ENCODE measurements at places on chromosomes 6 and 20. TPM values are rescaled to one million over a fixed set of nuclear protein-coding genes. Genes with fewer than 3 reads are reported as not detected.
A peak's percentile ranks its signal among the peaks of the same experiment; 100 is the strongest.

- DNase-seq = no peak
Observed at GRCh38 chr6:10426781-10427279, 12.0 kb upstream of the TFAP2A start.

Gene ATXN1
- 22.8 TPM for total RNA-seq

Gene TMEM63B
- total RNA-seq = 10.9 TPM

DNA sequence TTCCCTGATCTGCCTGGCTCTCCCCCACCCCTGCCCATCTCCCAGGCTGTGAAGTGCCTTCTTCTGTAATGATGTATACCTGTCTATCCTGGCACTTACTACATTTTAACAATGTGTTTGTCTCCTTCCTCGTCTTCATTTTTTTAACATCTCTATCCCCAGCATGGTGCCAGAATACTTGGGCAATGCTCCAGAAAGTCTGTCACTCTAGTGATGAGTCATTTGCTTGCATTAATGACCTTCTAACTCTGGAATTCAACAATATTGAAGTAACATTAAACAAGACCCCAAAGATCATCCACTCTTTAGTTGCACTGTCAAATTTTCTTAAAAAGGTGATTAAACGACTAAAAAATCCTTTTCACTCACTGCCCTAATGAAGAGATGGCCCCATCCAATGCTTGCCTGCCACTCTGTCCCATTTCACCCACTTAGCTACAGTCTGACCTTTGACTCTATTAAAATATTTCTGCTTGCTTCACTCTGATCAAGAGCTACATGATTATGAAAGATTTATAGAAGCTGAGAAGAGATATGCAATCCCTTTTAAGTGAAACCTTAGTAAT, 7.7 kb upstream of the KLHL31 start:
- DNase-seq = no peak

GRCh38 chr6:101443315-101443714, 49.8 kb downstream of the GRIK2 start:
- DNase-seq = no peak

DNA sequence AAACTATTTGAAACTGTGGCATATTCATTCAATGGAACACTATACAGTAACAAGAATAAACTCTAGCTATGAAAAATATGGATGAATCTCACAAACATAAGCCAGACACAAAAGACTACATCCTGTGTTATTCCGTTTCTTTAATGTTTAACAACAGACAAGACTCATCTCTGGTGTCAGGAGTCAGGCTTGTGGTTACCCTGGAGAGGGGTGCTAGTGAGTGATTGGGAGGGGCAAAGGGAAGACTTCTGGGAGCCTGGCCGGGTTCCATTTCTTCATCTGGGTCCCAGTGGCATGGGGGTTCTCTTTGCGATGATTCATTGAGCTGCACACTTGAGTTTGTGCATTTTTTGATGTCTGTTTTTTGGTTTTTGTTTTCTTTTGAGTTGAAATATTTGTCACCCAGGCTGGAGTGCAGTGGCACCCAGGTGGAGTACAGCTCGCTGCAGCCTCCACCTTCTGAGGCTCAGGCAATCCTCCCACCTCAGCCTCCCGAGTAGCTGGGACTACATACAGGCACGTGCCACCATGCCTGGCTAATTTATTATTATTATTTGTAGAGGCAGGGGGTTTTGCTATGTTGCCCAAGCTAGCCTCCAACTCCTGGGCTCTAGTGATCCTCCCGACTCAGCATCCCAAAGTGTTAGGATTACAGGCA, 21.2 kb upstream of the TTPAL start:
- DNase-seq = no peak

GRCh38 chr6:139370999-139371345, 3.5 kb downstream of the CITED2 start:
- DNase-seq = no peak

DNA sequence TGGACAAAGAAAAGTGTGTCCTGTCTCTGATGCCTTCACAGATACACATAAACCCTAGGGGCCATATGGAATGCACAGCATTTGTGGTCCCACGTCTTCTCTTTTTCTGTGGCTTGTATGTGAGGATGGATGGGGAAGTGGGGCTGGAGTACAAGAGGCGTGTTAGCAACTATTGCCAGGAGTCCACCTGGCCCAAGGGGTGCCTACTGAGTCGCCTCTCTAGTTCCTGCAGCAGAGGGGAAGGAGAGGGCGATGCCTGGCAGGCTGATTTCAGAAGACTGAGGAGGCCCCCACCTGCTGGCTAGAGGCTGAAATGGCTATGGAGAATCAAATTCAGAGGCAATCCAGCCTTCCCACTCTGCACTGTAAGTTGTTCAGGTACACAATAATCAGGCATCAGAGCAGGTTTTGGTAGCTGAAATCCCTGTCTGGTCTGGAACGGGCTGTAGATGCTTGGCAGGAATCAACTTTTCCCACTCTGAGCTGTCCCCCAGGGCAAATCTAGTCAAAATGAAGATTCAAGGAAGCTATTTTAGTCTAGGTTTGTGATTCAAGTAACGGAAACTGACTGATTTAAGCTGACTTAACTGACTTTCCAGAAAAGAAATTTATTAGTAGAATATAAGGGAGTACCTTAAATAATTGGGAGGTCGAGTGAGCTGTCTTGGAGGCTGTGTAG, 14.9 kb upstream of the PPARD start:
- peak; percentile 89 for DNase-seq

GRCh38 chr6:16324184-16324583, 85.8 kb downstream of the GMPR start:
- DNase-seq = no peak

Gene SIM1
- total RNA-seq = not detected

DNA sequence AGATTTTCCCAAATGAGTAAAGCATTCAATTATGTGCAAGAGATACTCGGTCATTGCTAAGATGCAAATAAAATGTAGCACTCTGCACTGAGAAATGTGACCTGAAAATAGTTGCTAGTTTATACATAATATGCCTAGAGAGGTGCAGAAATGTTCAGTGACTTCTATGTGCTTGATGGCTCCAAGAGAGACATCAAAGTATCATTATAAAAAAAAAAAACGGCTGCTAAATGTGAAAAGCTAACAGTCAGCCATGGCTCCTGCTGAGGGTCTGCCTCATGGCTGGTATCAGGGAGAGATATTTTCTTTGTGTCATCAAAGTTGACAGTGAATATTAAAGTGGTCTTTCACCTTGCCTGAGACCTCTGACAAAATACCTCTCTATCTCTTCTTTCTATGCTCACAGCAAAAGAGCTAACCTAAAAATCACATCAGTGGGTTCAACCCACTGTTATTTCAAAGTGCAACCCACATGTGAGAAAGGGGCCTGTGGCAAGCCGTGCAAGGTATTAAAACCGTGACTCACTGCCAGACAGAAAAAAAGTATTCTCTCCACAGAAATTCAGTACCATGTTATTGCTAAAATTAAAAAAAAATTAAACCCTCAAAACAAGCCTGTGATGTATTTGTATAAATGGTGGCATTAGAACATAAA, 259.0 kb downstream of the HIVEP2 start:
- DNase-seq = peak; percentile 50

- DNase-seq = no peak
Observed at GRCh38 chr6:133369773-133370272, 128.7 kb downstream of the EYA4 start.

Gene SESN1
- total RNA-seq = 10.0 TPM

DNA sequence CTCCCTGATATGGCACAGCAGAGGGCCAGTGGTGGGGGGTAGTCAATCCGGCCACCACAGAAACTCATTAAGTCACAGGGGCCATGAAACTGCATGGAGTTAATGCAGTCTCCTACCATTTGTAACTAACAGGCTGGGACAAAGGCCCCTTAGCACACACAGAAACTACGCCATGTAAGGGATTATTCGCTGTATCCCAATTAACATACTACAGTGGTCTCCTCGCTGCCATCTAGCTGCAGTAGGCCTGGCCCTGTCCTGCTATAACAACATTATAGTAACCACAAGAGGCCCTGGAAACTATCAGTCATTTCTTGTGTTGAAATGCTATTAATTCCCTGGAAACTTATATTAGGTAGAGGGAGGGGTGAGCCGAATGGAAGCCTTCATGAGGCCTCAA, 72.3 kb upstream of the CCN2 start:
- DNase-seq = no peak

DNA sequence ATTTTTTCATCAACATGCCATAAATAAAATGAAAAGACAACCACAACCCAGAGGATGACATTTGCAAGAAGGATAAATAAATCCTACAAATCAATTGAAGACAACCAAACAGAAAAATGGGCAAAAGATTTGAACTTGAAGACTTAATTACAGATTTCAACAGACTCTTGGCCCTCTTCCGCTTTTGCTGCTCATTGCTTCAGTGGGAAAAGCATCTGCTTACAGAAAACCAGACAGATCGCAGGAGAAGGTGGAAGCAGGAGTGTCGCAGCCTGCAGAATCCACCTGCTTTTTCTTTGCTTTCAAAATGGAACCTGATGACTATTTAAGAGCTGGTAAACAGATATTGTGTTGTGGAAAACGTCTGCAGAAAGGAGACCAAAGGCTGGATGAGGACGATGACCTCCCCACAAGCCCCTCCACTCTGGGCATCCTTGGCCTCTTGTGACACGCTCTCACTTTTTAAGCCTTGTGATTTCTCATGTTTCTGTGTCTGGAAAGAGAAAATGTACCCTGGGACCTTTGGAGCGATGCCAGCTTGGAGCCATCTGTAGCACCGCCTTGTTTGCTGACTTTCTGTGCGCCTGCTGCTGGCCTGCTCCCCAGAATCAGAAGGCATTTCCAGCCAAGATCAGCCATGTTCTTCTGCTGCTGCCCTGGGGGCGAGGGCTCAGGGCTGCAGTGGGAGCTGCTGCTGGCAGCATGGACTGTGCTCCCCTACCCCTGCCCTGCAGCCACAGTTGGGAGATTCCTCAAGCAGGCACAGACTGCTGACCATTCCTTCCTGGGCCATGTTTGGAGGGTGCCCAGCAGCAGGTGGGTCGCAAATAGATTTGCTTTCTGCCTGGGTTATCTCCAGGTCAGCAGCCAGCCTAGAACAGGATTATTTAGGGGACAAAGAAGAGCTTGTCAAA, 3.6 kb upstream of the CSTL1 start:
- no peak for DNase-seq

GRCh38 chr6:135179920-135180541, 1.1 kb upstream of the MYB start:
- peak; percentile 52 for DNase-seq

- no peak for DNase-seq
Observed at GRCh38 chr6:166003569-166003968, 164.1 kb downstream of the TBXT start.

Gene F13A1
- not detected for total RNA-seq

Gene TRIM31
- not detected for total RNA-seq

DNA sequence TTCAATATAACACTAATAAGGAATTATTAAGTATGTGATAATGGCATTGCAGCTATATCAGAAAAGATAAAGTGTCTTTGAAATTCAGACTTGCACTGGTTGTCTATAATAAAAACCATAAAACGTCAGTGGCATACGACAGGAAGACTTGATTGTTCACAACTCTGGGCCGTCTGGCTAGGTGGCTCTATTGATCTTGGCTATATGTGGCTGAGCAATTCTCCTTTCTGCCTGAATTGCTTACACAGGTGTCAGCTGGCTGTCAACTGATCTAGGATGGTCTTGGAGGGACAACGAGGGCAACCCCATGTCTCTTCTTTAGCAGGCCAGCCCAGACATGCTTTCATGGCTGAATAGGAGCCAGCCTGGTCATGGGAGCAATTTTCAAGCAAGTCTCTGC, 359.1 kb downstream of the QKI start:
- DNase-seq = no peak

- DNase-seq = no peak
Observed at GRCh38 chr6:35494161-35494563, 2.7 kb downstream of the TEAD3 start.

Gene MICAL1
- total RNA-seq = 26.3 TPM

Gene SAPCD1
- total RNA-seq = 13.2 TPM

DNA sequence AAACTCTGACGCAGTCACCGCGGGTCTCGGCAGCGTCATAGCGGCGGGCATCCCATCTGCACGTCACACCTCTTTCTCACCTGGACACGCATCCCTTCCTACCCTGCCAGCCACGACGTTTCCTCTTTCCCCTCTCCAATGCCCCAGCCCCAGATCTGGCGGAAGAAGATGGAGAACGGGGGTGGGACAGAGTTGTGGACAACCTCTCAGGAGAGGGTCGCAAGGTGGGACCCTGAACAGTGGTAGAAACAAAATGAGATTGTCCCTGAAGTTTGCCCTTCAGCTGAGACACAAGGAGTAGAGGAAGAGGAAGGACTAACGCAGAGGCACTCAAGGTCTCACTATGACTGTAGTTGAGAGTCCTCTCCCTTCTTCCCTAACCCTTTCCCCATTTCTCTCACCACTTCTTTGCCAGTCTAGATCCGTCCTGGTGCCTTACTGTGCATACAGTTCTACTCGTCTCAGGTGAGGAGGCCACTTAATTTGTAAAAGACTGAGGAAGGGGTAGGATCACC, 562 bp downstream of the TRIM39 start:
- DNase-seq = no peak

- peak; percentile 51 for DNase-seq
Observed at GRCh38 chr6:52994839-52995088, 320 bp downstream of the GSTA4 start.

GRCh38 chr20:47236639-47236900, 119.9 kb downstream of the ZMYND8 start:
- DNase-seq = no peak
